ENCODE measurements at places on chromosomes 2 and 18.

DNA sequence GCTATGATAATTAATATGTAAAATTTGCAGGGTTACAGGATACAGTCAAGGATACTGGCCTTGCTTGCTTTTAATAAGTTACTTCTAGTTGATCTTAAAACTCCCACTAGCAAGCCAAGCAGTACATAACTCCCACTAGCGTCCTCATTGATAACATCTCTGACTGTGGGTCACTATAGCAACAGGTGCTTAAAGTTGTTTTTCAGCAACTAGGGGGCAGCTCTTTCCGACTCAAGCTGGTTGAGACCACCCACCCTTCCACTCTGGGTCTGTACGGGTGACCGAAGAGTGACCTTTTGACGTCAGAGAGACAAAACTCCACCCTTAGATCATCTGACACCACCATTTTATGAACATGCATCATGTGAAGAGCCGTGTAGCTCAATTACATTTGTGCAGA is 208.6 kb downstream of the MYO1B start:
- DNase-seq, result no peak

DNA sequence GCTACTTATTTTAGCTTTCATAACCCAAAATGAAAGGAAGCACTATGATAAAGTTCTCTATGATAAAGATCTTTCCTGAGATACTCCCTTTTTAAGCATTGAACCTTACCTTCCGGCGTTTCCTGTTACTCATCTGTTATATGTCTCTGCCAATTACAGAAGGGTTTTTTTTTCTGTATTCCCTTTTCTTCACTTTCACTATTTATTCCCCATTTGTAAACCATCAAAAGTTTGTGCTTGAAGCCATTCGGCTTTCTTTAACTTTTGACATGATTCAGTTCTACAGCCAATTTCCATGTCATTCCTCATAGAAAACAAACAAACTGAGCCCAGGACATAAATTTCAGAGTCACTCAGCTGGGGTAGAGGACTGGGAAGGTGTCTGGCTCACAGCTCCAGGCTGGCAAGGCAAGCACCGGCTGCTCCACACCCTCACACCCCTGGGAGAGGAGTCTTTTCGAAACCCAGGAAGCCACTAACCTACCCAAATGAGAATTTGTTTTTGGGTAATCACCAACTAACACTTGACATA is 429.4 kb upstream of the TRIB2 start:
- DNase-seq, result no peak

DNA sequence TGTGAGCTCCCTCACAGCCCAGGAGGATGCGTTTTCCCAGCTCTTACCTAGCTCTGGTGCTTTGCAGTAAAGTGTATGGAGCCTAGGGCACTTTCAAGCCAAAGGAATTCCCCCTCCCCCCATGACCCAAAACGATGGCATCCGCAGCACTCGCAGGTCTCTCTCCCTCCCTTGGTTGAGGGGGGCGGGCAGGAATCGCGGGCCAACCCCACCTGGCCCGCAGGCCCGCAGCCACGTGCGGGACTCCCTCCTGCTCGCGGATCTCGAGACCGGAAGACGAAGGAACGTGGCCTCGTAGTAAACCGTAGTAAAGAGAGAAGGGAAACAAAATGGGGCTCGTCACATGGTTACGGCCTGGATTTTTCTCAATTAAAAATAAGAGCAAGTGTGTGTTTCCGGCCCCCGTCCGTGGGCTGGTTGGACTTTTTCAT is 8.5 kb downstream of the IRS1 start:
- no peak for DNase-seq

DNA sequence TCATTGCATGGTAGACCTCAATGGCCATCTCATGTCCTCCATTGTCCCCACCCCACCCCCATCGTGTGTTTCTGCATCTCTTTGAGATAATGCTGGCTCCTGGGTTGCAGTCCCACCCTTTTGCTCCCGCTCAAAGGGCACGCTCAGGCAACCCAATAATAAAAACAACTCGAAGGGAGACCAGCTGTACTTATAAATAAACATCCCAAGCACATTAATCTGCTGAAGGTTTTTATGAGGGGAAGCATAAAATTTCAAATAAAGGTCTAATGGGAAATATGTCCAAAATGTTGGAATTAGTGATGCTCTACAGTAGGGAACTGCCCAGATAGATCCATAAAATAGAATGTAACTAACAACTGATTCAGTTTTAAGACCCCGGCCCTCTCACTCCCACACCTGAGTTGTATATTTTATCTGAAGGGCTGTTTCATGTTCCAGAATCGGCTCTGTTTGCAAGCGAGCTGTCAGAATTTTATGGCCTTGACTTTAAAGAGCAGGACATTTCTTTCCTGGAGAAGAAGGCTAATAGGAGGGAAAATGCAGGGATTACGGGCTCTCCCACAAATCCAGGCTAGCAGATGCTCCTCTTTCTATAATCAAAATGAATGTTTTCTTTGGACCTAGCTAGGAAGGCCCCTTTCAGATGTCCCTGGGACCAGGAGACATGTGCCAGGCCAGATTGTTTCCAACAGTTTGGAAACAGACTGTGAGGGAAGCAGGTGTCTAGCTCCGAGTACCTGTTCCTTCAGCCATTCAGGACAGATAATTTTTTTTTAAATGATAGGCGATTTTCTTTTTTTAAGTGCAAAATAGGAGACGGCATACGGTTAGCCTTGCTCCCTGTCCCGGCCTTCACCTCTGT is 103.7 kb downstream of the APOB start:
- no peak for DNase-seq

DNA sequence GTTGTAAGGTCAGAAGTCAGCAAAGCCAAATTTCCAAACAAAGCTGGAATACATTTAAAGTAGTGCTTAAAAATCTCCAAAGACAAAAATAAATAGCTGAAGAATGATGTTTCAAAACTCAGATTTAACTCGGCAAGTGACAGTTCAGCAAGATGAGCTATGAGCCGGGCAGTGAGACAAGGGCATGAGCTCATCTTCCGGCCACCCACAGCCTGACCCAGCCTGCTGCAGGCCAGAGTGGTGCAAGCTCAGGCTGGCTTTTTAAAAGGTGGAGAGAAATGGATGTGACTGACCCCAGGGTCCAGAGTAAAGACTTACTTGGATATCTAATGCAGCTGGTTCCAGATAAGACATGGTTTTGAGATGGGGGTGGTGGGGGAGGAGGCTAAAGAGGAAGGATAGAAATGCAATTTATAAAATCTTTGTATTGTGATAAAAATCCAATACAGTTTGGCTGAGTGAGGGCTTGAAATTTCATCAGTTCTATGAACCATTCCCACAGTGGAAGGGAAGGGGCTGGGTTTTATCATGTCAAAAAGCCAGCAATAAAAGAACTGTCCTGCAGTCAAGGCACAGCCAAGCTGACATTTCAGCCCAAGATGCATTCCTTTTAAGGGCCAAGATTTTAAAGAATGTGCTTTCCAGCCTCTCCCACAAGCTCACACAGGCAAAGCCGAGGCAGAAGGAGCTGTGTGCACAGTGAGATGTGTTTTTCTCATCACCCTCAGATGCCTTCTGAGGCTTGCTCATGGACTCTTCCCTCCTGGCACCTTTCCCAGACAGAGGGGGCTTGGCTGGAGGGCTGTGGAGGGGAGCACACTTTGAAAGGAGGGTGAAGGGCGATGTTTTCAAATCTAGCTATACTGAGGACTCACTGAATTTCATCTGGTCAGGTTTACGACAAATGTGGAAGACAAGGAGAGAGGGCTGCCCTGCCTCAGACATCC is 97.9 kb upstream of the KLHL29 start:
- DNase-seq, result no peak

GRCh38 chr2:99692785-99693184 is 203.0 kb upstream of the REV1 start:
- no peak for DNase-seq

DNA sequence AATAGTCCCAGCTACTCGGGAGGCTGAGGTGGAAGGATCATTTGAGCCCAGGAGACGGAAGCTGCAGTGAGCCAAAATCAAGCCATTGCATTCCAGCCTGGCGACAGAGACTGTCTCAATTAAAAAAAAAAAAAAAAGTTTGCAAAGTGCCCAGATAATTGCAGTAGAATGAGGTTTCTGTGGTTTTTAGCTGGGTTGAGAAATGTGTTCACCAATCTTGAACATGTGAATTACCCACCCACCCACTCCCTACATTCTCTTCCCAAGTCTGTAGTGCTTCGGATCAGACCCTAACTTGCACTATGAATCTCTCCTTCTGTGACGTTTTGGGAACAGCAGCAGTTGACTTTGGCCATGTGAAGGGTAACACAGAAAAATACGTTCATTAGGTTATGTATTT is 247.3 kb downstream of the PTGR3 start:
- DNase-seq, result no peak

GRCh38 chr18:79586436-79587225 is 93.0 kb upstream of the CTDP1 start:
- no peak for DNase-seq

DNA sequence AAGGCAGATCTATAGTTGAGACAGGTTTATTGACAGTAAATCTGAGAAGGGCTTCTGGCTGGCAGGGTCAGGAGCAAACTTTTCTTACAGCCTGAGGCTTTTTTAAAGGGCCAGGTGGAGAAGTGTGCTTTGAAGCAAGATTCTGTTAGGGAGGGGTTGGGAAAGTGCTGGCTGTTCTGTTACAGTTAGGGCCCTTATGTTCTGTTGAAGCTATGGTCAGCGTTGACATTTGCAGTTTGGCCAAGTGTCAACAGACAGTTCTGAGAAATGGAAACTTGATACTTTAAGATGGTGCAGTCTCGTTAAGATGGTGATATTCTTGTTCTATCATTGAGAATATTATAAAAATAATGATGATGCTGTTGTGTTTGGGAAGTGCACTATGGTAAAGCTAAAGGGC is 154.2 kb downstream of the RDH14 start:
- no peak for DNase-seq

- DNase-seq, result no peak
Measured at GRCh38 chr18:79587226-79587741, 92.3 kb upstream of the CTDP1 start.

DNA sequence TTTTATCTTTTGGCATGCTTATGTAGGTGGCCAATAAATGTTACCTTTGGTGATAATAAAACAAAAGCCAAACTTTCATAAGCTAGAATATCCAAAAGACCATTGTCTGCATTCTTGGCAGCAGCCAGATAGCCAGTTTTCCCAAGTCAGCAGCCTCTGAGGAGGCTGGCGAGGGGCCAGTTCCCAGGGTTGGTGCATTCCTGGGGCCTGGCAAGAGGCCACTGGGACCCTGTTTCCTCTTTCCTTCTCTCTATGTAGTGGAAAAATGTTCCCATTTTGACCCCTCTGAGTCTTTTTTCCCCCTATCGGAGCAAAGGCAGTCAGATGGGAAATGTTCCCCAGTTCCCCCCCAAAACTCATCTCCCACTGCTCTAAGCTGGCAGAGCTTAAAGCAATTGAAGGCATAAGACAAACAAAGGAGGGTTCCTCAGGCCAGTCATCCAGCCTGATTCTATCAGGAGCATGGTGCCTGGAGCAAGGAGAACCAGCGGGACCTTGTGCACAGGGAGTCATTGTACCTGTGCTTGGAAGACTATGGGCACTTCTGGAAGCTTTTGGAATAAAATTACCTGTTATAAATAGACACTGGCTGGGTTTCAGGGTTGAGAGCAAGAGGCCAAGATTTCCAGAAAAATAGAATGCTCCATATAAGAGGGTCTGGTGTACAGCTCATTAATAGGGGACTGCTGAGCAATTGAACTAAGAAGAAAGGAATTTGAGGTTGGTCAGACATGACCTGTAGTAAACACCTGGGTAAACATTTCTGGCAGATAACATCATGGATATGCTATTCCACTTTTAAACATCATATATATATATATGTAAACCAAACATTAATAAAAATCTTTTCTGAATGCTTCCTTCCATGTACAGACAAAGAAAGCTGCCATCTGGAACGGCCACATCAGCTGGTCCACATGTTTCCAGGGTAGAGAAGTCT is 63.4 kb downstream of the NCKAP5 start:
- DNase-seq, result no peak

- peak; percentile 35 for DNase-seq
Measured at GRCh38 chr2:165015052-165015642, 59.8 kb upstream of the SLC38A11 start.

- peak; percentile 29 for DNase-seq
Measured at GRCh38 chr2:127067620-127068350, 39.2 kb downstream of the BIN1 start.

- no peak for DNase-seq
Measured at GRCh38 chr18:28193177-28193778, 16.3 kb upstream of the CDH2 start.

- DNase-seq, result no peak
Measured at GRCh38 chr18:34993289-34993688, 47.9 kb upstream of the MAPRE2 start.

- no peak for DNase-seq
Measured at GRCh38 chr2:6627316-6627715, 238.4 kb downstream of the CMPK2 start.

DNA sequence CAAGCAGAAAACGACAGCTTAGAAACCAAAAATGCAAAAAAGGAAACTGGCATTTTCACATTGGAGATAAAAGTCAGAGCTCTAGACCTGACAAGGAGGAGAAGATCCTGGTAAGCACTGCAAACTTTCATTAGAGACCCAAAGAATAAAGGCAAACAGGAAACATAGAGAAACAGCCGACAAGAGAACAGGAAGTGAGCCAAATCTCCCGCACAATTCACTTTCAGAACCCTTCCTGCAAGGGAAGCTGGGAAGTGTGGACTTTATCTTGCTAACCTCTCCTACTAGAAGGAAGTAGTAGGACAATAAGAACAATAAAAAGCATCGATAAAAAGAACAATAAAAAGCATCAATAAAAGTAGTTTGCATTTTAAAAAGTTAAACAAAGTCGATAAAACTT is 417.8 kb upstream of the SPHKAP start:
- DNase-seq, result no peak

- DNase-seq, result no peak
Measured at GRCh38 chr2:109435901-109436598, 177.7 kb downstream of the SEPTIN10 start.

GRCh38 chr2:124081154-124081716 is 56.1 kb downstream of the CNTNAP5 start:
- no peak for DNase-seq

- DNase-seq, result no peak
Measured at GRCh38 chr2:199433204-199433832, 24.4 kb downstream of the SATB2 start.

DNA sequence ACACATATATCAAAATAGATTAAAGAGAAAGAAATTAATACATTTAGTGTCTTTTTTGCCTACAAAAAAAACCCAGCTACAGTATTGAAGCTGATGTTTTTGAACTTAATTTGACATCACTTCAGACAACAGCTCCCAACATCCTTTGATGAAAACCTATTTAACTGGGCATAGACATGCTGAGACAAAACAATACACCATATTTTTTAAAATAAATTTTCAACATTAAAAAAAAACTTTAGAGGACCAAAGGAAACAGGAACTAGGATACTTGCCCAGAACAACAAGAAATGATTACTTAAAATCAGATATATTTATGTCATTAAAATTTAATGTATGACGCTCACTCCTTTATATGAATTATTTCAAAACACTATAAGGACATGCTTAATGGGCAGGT is 178.1 kb downstream of the MREG start:
- no peak for DNase-seq

- no peak for DNase-seq
Measured at GRCh38 chr2:160033732-160034392, 28.6 kb downstream of the PLA2R1 start.

GRCh38 chr2:85733121-85733960 is 20.4 kb upstream of the ATOH8 start:
- no peak for DNase-seq
